ENCODE measurements at places on chromosomes 13 and 19. TPM values are rescaled to one million over a fixed set of nuclear protein-coding genes. Genes with fewer than 3 reads are reported as not detected.

DNA sequence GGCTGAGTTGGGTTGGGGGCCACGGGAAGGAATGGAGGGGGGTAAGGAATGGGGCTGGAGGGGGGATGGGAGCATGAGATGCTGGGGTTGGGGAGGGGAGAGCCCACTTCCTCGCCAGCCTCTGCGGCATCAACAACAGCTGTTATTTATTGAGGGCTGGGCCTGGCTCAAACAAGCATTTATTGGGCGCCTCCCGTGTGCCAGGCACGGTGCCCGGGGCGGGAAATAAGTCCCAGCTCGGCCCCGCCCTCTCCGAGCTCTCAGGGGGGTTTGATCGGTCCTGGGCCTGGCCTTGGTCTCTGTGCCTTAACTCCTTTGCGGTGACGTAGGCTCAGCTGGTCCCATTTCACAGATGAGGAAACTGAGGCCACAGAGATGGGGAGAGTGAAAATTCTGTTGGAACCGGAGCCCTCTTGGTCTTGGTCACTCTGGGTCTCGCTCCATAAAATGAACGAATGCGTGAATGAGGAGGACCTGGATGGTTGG, 919 bp upstream of the ADAMTS10 start:
- DNase-seq: peak; percentile 86

The CLEC17A gene
- not detected for total RNA-seq

DNA sequence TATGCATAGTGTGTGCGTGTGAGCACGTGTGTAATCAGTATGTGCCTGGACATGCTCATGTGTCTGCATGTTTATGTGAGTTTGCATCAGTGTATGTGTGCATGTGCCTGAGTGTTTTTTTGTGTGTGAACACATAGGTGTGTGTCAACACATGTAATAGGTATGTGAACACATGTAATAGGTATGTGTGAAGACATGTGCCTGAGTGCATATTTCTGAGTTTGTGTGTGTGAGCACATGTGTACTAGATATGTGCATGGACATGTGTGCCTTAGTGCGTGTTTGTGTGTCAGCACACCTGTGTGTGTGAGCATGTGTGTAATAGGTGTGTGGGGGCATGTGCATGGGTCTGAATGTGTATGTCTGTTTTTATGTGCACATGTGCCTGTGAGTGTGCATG, 7.4 kb downstream of the SPPL2B start:
- no peak for DNase-seq

DNA sequence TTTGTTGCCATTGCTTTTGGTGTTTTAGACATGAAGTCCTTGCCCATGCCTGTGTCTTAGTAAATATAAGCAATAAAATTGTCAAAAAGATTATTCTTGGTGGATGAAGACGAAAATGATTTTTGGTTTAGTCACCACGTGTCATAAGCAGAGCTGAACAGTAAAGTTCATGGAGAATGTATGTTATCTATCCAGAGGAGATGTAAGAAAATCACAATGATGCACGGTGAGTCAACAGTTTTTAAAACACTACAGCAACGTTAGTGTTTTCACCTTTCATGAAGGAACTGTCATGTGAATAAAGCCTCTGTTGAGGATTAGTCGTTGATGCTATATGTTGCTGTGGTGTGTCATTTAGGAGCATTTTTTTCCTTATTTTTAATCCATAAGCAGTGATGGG, 137.6 kb downstream of the GPC6 start:
- no peak for DNase-seq

The ELSPBP1 gene
- total RNA-seq: not detected

The HSH2D gene
- total RNA-seq: 0.81 TPM

- DNase-seq: no peak
Observed at GRCh38 chr13:48160606-48161278, 65.8 kb upstream of the MED4 start.

DNA sequence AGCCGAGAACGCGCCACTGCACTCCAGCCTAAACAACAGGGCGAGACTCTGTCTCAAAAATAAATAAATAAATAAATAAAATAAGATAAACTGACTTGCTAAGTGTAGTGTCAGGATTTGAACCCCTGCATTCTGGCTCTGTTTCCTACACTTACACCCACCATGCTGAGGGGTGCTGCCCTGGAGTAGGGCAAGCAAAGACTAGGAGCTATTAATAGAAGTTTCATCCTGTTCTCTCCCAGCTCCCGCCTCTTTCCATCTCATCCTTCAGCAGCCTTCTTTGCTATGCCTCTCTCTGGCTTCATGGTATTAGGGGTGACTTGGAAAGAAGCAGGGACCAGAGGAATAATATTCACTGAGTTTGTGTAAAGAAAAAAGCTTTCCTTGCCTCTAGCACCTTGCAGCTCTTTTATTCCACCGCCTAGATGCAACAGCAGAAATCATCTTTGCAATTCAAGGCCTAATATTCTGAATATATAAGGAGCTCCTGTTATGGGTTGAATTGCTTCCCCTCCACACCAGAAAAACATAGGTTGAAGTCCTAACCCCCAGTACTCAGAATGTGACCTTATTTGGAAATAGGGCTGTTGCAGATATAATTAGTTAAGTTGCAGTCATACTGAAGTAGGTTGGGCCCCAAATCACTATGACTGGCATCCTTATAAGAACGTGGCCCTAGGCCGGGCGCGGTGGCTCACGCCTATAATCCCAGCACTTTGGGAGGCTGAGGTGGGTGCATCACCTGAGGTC, 8.7 kb upstream of the PLAUR start:
- no peak for DNase-seq

The PTPRH gene
- 0.81 TPM for total RNA-seq

GRCh38 chr19:17931532-17932191, 1.2 kb upstream of the CCDC124 start:
- no peak for DNase-seq

DNA sequence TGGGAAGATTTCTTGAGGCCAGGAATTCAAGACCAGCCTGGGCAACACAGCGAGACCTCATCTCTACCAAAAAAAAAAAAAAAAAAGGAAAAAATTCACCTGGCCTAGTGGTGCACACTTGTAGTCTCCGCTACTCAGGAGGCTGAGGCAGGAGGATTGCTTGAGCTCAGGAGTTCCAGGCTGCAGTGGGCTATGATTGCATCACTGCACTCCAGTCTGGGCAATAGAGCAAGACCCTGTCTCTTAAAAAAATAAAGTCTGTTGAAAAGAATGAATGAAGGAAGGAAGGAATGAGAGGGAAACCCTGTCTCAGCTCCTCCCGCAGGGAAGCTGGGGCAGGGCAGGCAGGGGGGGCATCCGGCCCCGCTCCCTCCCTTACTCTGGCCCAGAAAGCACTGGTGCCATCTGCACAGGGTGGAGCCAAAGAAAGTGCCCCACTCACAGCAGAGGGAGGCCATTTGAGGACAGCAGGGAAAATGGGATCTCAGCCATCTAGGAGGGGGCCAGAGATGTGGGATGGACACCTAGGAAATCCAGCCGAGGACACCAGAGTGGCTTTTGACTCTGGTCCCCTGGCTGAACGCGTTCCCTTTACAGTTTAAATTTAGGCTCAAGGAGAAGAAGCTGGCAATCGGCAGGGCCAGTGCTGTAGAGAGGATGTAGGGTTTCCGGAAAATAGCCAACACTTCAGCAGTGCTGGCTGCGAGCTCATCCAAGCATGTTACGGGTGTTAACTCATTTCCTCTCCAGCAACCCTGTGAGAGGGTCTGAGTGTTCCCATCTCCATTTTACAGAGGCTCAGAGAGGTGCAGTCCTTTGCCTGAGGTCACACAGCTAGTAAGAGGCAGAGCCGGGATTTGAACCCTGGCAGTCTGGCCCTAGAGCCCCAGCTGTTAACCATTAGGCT, 3.6 kb upstream of the HPN start:
- DNase-seq: no peak

- no peak for DNase-seq
Observed at GRCh38 chr13:39268398-39268797, 230.1 kb downstream of the NHLRC3 start.

The CYP2S1 gene
- total RNA-seq: 1.2 TPM

DNA sequence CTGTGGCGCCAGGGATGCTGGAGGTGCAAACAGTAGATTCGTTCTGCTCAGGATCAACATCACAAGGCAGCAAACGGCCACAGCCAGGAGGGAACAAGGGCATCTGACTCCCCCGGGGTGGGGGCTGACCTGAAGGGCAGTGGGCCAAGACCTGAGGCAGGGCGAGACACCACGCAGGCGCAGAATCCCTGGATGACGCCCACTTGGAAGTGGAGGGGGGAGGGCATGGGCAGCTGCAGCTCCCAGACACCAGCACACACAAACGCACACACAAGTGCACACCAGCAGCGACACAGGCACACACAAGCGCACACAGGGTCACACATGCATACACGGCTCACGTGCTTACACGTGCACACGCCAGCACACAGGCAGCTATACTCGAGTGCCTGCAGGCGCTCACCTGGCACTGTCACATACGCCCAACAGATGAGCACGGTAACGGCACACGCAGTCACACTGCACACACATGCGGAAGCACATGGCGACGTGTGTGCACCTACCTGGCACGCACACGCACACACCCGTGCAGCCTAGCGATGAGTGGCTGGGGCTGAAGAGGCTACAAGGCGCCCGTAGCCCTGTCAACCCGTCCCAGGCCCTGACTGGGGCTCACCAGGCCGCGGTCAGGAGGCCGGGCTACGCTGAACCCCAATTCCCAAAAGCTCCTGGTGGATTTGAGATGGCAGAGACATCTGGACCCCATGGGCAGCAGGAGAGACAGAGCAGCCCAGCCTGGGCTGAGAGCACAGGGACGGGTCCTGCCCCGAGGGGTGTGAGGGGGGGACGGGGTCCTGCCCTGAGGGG, 5.5 kb downstream of the C2CD4C start:
- DNase-seq: peak; percentile 66

- DNase-seq: no peak
Observed at GRCh38 chr13:64457976-64458375, 2772.2 kb downstream of the PCDH9 start.

The ANGPTL4 gene
- 10.4 TPM for total RNA-seq

- DNase-seq: no peak
Observed at GRCh38 chr13:36801035-36801434, 18.0 kb upstream of the RFXAP start.

The CBARP gene
- 1.5 TPM for total RNA-seq

DNA sequence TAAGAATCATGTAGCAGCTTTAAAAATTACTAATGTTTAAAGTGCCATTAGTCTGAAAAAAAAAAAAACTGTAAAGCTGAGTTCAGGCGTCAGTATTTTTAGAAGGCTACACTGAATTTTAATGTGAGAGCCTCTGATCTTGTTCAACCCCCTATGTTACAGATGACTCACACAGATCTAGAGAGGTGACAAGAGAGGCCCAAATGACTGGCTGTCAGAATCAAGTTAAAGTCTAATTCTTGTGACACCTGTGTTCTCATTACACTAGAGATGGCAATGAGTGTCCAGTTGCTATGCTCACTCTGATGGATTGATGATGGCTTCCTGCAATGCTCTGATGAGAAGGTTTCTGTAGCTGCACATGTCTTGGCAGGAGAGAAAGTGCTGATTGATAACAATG, 203.5 kb upstream of the OBI1 start:
- no peak for DNase-seq

The RPS15 gene
- 722 TPM for total RNA-seq

The TDRD12 gene
- total RNA-seq: 0.65 TPM

The LILRA2 gene
- 6.6 TPM for total RNA-seq

All from posterior vena cava (tissue), 2 donors.